A673 (cell line): ENCODE measurements at places on chromosomes 11 and 22. TPM values are rescaled to one million over a fixed set of nuclear protein-coding genes. Genes with fewer than 3 reads are reported as not detected.

DNA sequence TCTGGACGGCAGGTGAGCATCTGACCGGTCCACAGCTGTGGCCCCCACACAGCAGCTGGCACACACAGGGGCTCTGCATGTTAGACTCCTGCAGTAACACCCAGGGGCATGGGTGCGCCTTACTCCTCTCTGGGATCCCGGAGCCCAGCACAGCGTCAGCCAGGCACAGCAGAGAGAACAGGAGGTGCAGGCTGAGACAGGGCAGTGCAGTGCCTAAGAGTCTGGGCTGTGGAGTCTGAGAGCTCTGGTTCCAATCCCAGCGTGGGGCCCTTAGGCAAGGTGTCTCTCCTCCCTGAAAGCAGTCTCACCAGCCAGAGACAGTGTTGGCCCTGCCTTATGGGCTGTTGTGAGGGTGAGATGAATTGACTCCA, 2.3 kb downstream of the NUDT8 start:
- DNase-seq = no peak

The INPP5J gene
- total RNA-seq = 4.6 and 4.8 TPM in 2 replicates

DNA sequence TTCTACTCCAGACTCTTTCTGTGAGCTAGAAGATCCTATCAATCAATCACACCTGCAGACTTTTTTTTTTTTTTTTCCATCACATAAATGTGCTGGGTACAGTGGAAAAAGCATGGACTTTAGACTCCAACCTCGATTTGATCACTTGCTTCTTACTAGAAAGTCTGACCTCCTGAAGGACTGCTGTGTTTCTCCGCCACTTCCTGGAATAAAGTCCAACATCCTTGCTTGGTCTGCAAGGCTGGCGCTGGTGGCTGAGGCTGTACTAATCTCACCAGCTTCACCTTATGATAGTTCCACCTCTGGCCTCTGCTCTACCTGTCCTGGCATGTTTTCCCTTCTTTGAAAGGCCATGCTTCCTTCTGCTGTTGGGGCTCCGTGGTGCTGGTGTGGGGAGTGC, 60.9 kb upstream of the SESN3 start:
- DNase-seq = no peak

DNA sequence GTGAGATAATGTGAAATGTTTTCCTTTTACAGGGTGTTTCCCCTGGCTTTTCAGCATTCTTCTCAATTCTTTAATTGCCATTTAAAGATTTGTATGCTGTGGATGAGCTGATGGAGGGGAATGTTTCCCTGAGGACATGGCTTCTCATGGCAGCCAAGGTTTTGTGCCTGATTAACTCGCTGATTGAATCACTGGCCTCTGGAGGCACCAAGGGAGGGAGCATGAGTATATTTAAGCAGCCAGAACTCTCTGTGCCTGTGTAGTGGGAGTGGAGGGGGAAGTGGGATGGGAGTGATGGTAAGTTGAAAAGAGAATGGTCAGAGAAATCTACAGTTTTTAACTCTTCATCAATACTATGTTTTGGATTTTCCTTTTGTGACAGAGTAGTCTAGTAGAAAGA, 88.7 kb downstream of the STIM1 start:
- DNase-seq = peak; percentile 21

DNA sequence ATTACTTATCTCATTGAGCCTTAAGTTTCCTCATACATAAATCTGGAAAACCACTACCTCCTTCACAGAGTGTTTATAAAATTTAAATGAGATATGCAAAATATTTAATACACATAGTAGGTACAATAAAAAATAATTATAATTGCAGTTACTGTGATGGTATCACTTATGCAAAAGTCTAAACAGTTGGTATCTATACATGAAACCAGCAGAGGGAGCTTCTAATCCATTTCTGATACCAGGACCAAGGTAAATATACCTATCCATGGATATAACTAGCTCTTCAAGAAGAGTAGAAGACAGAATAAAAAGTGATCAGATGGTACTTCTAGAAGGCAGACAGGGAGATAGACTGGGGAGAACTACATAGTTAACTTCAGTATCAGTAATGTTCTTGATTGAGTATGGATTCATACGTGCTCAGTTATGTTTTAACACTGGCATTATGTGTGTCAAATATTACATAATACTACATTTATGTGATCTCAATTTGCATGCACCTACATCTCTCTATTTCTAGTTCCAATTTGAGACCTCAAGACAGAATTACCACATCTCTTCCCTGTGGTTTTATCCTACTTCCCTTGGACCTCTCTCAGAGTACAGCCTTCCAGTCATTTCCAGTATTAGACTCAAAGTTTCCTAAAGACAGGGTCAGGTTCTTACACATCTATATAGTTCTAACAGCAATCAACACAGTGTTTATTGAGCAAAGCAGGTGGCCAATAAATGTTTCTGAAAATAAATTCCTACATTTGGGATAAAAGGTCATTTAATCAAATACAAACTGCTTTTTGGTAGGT, 13.7 kb upstream of the TSG101 start:
- peak; percentile 4 for DNase-seq

GRCh38 chr22:47009304-47010101, 247.1 kb downstream of the TBC1D22A start:
- DNase-seq = no peak

The TBX10 gene
- not detected in 2 replicates for total RNA-seq

GRCh38 chr11:1336836-1337646, 27.6 kb upstream of the TOLLIP start:
- DNase-seq = peak; percentile 31

DNA sequence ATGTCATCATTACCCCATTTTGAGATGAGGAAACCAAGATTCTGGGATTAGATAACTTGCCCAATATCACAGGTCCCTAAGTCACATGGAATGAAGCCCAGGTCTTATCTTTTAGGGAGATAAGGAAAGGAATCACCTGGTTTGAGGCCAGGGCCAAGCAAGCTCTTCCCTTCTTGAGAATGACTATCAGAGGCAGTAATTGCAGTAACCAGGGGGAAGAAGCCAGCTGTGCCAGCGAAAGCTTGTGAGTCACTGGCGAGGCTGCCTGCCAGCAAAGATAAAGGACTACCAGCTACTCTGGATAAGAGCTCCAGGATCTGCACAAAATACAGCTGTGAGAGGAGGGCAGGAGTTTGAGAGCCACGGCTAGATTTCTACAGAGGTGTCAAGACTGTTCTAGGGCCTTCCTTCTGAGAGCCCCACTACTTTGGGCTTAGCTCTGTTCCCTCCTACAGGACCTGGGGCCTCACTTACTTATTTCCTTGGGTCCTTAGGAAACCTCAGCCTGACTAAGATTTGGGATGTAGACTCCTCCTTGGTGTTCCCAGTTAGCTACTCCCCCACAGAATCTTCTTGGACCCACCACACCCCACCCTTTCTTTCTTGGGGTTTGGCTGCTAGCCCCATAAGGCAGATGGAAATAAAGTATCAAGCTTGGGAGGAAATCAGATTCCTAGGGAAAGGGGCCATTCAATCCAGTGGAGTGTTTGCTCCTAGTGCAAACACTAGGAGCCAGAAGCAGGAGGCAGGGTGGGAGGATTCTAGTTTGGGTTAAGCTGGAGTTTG, 9.7 kb upstream of the CCKBR start:
- peak; percentile 79 for DNase-seq

- no peak for DNase-seq
These were observed 26.0 kb downstream of the BCL2L13 start for GRCh38 chr22:17664414-17665055.

- no peak for DNase-seq
These were observed 6.6 kb upstream of the NLRP10 start for GRCh38 chr11:7971846-7972245.

GRCh38 chr22:29722587-29722986, 2.8 kb downstream of the CABP7 start:
- DNase-seq = no peak

DNA sequence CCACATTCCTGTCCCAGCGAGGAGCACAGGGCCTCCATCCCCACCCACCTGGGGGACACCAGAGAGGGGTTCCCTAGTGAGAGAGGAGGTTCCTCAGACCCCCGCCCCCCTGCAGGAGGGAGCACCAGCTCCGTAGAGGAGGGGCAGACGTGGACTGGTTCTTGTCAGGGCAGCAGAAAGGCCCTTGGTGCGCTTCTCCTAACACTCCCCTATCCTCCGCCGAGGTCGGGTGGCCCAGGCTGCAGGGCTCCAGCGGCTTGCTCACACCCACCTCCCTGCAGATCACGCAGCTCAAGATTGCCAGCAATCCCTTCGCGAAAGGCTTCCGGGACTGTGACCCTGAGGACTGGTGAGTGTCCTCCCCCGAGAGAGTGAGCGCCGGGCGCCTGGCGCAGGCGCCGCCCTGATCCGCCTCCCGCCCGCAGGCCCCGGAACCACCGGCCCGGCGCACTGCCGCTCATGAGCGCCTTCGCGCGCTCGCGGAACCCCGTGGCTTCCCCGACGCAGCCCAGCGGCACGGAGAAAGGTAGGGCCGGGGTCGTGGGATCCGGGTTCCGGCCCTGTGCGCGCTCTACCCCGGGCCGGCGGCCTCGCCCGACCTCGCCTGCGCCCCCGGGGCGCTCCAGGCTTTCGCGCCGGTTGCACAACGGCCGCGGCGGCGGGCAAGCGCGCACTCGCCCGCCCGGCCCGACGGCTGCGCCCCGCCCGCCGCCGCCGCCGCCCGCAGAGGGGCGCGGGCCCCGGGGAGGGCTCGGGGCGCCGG, 5.1 kb downstream of the TBX1 start:
- no peak for DNase-seq

- no peak for DNase-seq
These were observed 56.1 kb downstream of the PTPRJ start for GRCh38 chr11:48036466-48036865.

The OR52N4 gene
- total RNA-seq = not detected in 2 replicates

The SHANK3 gene
- total RNA-seq = 4.4 and 6.4 TPM in 2 replicates

The PAMR1 gene
- 0.39 and 0.62 TPM in 2 replicates for total RNA-seq

- no peak for DNase-seq
These were observed 7.5 kb upstream of the NLRP6 start for GRCh38 chr11:270451-271318.

DNA sequence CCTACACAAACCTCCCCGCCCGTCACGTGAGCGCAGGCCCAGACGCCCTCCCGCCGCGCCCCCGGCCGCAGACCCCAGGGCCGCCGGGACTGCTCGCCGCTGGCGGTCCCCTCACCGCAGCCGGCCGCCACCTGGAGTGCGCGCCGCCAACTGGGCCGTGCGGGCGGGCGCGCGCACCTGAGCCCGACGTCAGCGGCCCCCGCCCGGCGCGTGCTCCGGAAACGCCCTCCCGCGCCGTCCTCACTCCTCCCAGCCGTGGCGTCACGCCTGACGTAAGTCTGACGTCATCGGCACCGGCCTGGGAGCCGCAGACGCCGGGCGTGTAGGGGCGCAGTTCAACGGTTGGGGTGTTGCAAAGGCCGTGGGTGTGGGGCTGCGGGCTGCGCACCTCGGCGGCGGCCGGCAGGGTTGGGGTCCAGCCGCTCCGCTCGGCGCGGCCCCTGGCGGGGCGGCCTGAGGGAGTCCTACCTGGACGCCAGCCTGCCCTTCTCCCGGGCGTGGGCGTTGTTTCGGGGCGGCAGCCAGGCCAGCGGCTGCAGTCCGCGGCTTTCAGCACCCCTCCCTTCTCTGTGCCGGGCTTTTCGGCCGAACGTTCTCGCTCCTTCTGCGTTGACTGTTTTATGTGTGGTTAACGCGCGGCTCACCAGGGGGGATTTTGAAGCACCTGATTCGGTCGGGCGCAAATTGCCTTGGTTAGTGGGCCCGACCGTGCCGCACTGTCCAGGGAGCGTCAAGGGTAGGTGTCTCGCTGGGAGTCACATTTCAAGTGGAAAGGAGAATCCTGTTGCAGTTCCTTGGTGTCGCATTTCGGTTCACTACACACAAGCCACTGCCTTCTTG, at the start of gene JOSD1:
JOSD1 (minus strand) TSS at position 155 of the 840 bp plus-strand sequence. CDS start 956 bp downstream, outside the sequence.
- peak; percentile 96 for DNase-seq

The OR8D4 gene
- not detected in 2 replicates for total RNA-seq
